Activated CD4-positive, alpha-beta T cell treated with anti-CD3 and anti-CD28 coated beads, Interleukin-2, amount 50 U/mL, for 16 hours (primary cell): ENCODE measurements at places on chromosomes 6 and 20.

DNA sequence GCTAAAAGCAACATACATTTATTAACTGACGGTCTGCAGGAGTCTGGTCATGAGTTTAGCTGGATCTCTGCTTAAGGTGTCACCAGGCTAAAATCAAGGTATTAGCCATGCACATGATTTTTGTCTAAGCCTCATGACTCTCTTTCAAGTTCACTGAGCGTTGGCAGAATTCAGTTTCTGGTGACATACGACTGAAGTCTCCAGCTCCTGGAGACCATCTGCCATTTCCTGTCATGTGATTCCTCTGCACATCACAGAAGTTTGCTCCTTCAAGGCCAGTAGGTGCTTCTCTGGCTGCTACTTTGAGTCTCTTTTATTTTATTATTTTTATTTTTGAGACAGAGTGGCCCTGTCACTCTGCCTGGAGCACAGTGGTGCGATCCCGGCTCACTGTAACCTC is 148.4 kb upstream of the EYA4 start:
- no peak for DNase-seq

DNA sequence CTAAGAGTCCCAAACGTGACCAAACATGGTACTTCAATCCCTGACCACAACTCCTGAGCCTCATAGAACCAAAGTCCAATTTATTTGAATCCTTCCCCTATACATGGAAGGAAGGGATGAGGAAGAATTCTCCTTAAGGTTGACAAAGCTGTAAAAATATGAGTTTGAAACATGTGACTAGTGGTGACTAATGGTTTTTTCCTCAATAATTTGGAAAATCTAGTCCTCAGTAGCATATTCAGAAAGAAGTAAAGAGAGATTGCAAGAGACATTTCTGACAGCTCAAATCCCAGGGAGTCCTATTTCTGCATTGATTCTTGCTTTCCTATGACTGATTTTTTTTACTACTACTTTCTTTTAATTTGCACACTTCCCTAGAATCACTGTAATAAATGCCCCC is 443.7 kb downstream of the FRK start:
- no peak for DNase-seq

- DNase-seq, result peak; percentile 15
Observed at GRCh38 chr6:79913369-79913768, 34.0 kb downstream of the ELOVL4 start.

DNA sequence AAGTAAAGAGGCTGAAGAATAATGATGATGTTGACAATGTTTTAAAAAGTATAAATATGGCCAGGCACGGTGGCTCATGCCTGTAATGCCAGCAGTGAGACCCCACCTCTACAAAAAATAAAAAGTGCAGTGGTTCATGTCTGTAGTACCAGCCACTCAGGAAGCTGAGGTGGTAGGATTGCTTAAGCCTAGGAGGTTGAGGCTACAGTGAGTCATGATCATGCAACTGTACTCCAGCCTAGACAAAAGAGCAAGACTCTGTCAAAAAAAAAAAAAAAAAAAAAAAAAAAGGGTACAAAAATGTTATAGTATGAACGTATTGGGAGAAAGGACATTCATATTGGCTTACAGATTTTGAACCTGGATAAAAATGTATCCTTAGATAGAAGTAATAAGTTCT is 543.1 kb upstream of the IRAK1BP1 start:
- DNase-seq, result no peak

GRCh38 chr20:58286729-58287128 is 22.8 kb upstream of the RAB22A start:
- DNase-seq, result no peak

- no peak for DNase-seq
Observed at GRCh38 chr6:46915866-46916265, 5.9 kb downstream of the ADGRF5 start.

GRCh38 chr6:101290346-101290745 is 103.2 kb upstream of the GRIK2 start:
- no peak for DNase-seq

GRCh38 chr20:51769976-51770615 is 1.9 kb upstream of the ATP9A start:
- no peak for DNase-seq

GRCh38 chr6:25423358-25423757 is 144.2 kb downstream of the CARMIL1 start:
- DNase-seq, result no peak

DNA sequence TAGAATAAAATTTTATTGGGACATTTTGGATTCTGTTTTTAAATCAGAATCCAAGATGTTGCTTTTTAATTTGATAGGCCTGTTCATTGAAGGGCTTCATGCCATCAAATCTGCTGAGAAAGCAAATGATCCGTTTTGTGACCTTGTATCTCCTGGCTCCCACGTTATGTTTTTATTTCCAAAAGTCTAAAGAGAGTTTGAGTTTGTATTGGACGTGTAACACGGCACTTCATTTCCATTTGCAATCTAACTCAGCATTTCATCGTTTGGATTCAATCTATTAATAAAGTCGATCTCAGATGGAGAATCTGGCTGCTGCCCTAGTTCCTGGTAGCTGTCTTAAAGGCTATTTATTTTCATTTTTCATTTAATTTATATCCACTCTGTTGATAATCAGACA is 17.0 kb downstream of the KIF25 start:
- no peak for DNase-seq

DNA sequence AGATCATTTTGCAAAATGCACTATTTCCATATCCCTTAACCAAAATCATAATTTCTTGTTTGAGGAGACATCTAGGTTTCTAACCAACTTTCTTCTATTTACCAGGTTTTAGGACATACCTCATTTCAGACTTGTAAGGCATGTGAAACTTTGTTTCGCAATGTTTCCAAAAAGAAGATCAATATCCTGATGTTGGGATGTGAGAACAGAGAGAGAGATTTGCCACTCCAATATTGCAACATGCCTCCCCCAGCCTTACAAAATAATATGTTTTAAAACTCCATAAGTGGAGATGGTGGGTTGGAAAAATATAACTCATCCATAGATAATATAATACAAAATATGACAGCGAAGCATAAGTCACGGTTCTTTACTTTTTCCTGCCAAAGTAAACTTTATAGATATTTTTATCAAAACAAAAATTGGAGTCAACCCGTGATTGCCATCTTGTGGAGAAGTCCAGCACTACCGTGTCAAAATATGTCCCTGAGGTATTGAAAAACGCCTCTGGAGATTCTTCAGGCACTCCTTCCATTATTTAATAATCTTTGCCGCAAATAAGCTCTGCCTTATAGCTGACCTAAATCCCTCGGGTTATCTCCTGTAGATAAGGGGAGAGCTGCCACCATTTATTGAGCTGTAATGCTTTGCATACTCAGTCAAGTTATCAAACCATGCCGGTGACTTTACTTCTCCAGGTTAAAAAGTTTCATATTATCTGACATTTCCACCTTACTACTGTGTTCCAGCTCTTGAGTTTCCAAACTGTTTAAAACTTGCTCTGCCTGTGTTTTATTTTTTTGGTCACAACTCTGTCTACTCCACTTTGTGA is 534.2 kb downstream of the HACE1 start:
- DNase-seq, result peak; percentile 12

DNA sequence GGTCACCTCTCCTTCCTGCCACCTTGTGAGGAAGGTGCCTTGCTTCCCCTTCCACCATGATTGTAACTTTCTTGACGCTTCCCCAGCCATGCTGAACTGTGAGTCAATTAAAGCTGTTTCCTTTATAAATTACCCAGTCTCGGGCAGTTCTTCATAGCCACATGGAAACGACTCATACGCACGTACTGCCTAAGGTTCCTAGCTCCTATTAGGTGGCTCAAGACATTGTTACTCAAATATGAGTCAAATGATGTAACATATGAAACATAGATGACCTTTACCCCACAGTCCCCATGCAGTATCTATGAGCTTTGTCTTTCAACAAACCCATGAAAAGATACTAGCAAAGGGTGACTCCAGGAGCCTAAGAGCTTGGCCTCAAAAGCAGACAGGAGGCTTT is 98.3 kb downstream of the SIM1 start:
- DNase-seq, result no peak

DNA sequence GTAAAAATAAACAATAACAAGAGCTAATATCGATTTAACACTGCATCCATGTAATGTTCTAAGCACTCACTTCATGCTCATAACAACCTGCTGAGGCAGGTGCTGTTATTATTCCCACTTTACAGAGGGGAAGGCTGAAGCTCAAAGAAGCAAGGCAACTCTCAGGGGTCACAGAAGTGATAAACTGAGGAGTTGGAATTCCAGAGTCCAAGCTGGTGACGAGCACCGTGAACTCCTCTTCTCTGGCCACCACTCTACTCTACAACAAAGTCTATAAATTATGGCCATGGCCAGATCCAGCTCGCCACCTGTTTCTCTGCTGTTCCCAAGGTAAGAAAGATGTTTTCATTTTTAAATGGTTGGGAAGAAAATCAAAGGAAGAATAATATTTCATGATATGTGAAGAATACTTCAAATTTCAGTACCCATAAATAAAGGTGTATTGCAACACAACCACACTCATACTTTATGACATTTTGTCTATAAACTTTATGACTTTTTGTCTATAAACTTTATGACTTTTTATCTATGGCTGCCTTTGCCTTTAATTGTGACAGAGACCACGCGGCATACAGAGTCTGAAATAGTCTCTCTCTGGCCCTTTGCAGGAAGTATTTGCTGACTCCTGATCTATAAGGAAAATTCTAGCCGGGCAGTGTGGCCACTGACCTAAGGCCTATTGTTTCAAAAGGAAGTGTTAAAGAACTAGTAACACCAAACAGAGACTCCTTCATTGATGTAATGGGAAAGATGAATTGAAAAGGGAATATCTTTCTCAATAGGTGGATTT is 113.2 kb upstream of the KCNG1 start:
- DNase-seq, result no peak

DNA sequence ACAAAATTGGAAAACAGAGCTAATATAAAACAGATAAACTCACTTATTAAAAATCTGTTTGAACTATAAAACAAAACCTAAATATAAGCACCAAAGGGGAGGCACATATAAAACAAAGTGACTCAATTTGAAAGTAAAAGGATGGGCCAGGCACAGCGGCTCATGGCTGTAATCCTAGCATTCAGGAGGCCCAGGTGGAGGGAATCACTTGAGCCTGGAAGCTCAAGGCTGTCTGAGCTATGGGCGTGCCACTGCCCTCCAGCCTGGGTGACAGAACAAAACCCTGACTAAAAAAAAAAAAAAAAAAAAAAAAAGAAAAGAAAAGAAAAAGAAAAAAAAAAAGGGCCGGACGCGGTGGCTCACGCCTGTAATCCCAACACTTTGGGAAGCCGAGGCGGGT is 31.1 kb upstream of the SMAP1 start:
- DNase-seq, result no peak

DNA sequence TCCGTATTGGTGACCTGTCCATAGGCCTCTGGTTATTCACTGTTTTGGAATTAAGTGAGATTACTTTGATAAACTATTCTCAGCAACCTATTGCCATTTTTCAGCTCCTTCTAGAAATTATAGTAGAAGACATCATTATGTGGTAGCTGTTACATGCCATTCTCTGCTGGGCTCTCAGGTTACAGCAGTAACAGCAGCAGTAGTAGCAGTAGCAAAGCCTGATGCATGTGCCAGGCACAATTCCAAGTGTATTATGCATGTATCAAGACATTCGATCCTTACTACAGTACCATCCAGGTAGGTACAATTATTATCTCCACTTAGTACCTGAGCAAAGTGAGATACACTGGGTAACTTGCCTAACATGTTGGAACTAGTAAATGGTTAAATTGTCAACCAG is 74.3 kb downstream of the RPS12 start:
- DNase-seq, result no peak

DNA sequence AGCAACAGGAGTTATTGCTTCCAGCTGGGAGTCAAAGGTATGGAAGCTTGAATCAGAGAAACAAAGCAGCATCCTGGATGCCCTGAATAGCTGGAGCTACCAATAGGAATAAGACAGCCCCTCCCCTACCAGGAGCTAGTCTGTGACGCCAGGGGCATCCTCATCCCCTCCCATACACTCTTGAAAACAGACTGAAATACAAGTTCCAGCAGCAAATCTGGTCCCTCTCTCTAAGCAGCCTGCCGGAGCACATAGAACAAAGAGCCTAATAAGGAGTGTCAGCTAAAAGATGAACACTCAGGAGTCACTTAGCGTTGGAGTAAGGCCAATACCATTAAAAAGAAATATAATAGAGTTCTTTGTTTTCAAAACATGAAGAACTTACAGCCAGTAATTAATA is 25.6 kb downstream of the FILIP1 start:
- no peak for DNase-seq

GRCh38 chr20:5497556-5497955 is 180.8 kb upstream of the PROKR2 start:
- no peak for DNase-seq

GRCh38 chr6:160767647-160768019 is 65.6 kb downstream of the PLG start:
- DNase-seq, result no peak
